ENCODE measurements at places on chromosomes 3 and 15.

DNA sequence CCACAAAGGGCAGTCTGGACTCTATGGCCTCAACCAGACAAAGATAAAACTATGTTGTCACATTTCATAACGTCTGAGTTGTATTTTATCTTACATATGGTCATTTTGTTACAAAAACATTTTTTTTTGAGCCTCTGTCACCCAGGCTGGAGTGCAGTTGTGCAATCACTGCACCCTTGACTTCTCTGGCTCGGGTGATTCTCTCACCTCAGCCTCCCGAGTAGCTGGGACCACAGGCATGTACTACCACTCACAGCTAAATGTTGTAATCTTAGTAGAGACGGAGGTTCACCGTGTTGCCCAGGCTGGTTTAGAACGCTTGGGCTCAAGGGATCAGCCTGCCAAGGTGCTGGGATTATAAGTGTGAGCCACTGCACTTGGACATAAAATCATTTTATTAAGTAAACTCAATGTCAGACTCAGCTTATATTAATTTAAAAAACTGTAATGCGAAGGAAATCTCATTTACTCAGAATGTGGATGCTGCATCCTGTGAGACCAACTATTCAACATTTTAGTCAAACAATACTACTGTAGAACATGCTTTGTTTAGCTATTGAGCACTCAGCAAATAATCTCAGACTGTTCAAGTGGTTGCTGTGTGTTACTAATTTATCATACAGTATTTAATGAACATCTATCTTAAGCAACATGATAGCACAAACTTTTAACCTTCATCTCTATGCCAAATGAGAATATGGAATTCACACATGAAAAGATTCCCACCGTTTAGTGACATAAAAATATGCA, 209.2 kb downstream of the TBL1XR1 start:
- no peak for DNase-seq

DNA sequence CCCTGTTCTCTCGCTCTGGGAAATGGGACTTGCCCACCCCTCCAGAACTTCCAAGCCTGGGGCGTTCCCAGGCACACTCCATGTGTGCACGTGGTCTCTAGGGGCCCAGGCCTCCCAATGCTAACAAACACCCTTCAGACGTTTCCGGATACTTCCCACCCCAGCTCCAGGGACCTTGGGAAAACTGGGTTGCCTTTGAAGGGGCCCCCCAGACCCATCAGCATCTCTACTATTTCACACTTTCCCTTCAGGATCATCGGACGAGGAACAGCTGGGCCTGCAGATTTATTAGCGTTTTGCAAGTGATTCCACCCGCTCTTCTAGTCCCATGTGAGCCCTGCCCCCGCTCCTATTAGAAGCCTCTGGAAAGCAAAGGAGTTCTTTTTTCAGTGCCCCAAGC, 63.2 kb downstream of the MAGEF1 start:
- no peak for DNase-seq

DNA sequence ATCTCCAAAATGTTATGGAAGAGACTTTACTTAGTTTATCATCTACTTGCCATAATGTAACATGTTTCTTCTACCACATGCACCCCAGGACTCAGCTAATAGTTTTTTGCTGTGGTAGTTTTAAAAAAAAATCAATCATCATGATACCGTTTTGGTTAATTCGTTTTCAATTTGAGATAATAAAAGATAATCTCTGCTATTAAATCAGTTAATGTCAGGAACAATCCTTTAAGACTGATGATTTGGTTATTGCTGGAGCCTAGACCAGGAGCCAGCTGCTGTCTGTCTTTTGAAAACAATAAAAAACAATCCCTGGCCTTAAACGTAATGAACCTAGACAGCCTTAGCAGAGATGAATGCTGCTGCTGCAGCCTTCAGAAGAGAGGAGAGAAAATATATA, 403.7 kb downstream of the OXSM start:
- no peak for DNase-seq

DNA sequence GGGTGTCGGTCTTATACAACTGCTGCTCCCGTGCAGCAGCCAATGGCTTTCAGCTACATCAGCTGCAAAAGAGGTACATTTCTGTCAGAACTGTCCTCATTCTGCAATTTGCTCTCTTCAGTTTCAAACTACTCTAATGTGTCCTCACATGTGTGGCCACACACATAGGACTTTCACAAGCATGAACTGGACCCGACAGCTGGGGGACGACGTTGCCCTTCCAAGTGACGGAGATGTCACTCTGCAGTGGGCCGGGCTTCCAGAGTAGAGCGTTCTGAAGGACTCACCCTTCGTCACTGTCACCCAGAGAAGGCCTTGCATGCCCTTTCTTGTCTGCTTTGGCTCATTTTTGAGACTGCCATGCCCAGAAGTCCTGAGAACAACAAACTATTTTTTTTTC, 189.8 kb downstream of the ATP10A start:
- DNase-seq = no peak

- DNase-seq = no peak
These were observed 241.4 kb upstream of the TRIM42 start for GRCh38 chr3:140436421-140436820.

GRCh38 chr15:50496692-50497091, 49.8 kb downstream of the USP50 start:
- no peak for DNase-seq

GRCh38 chr3:190089711-190090110, 31.0 kb downstream of the P3H2 start:
- DNase-seq = no peak

- DNase-seq = no peak
These were observed 135.1 kb downstream of the TMCO5A start for GRCh38 chr15:38069511-38070011.

GRCh38 chr3:11211531-11212298, 57.4 kb downstream of the HRH1 start:
- no peak for DNase-seq

DNA sequence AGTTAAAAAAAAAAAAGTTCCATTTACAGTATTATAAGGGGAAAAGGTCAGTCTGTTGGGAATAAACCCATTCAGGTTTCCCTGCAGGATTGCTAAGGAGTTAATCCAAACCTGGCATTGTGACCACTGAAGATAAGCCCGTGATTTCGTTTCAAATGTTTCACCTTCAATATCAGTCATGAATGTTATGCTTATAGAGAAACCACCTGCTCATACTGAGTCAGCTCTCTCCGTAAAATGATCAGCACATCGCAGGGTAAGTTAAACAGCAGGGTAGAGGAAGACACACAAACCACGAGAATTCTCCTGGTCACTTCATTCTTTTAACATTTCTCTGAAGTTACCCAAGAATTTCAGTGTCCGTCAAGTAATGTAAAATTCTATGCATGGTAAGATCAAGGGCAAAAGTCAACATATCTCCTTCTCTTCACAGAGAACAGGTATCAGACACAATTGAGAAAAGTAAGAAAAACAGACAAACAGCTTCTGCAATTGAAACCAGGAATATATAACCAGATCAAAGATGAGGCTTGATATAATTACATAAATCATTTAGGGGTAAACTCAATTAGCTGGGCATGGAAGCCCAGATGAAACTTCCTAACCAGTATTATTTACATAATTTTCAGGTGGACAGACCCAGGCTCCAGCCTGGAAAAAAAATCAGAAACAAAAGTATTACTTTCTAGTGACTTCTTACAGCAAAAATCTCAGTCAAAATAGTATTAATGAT, 67.6 kb upstream of the ARHGEF3 start:
- DNase-seq = no peak

DNA sequence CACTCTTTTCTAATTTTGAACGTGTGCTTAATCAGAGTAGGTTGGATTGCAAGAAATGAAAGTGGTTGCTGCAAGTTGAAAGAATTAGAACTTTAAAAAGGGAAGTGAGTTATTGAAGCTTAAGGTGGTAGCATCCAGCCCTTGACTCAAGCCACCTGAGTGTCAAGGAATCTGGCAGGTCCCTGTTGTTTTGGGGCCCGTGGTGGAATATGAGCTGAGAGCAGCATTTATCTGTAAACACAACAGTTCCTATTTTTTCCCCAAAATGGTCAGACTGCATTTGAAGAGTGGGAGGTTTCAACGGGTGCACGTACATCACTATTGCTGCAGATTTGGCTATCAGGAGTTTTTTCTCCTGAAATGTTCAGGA, 1.7 kb downstream of the ITPR1 start:
- DNase-seq = no peak

DNA sequence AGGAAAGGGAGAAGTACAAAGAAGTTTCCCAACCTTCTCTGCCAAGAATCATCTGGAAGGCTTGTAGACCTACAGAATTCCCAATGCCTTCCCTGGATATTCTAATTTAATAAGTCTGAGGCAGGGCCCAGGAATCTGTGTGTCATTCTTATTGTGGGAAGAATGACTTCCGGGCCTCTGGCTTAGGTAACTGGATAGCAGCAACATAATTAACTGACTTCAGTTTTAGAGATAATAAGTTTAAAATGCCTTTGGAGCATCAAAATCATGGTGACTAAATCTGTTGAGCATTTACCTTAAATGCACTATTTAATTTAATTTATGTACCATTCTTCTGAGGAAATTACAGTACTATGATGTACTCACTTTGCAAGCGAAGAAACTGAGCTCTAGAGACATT, 44.3 kb upstream of the TM4SF1 start:
- DNase-seq = no peak

- DNase-seq = no peak
These were observed 66.9 kb downstream of the SLCO2A1 start for GRCh38 chr3:133962849-133963248.
